Right hindlimb (tissue), 1 donor: ENCODE measurements at places on chromosomes 5 and 9.
A peak's percentile ranks its signal among the peaks of the same experiment; 100 is the strongest.

GRCh38 chr9:18106006-18106560, 367.9 kb upstream of the ADAMTSL1 start:
- no peak for DNase-seq

DNA sequence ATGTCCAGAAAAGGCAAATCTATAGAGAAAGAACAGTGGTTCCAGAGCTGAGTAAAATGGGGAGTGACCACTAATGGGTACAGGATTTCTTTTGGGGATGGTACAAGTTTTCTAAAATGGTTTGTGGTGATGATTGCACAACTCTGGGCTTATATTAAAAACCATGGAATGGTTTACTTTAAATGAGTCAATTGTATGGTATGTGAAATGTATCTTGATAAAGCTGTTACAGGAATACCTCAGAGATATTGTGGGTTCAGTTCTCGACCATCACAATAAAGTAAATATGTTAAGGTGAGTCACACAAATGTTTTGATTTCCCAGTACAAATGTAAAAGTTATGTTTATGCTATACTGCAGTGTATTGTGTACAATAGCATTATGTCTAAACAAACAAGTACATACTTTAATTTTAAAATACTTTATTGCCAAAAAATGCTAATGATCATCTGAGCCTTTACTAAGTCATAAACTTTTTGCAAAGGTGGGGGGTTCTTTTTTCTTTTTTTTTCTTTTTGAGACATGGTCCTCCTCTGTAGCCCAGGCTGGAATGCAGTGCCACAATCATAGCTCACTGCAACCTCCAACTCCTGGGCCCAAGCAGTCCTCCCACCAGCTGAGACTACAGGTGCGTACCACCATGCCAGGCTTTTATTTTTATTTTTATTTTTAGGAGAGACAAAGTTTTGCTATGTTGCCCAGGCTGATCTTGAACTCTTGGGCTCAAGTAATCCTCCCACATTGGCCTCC, 65.9 kb downstream of the SHOC1 start:
- DNase-seq, result no peak

DNA sequence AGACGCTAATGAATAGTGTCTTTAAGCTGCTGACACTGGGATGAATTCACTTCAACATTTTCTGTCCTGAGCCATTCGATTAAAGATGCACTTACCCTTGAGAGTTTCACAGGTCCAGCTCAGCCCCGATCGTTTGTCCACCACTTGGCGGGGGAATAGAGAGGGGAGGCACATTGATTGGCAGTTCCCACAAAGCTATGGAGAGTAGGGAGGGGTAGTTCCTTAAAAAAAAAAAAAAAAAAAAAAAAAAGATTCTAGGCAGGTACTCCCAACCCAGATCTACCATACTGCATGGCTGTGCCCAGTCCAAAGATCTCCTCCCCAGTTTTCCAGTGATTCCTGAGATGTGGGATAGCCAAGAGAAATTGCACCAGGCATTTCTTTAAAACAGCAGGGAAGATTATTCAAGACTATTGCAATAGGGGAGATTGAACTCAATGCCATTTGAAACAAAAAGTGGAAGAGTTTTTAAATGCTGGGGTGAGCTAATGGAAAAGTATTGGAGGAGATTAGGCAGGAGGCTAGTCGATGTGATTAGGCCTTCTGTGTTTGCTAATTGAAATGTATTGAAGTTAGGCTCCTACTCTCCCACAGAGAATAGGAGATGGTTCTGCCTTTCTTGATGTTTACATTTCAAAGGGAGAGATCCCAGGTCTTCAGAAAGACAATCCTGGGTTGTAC, 2217.4 kb upstream of the WWC1 start:
- no peak for DNase-seq

GRCh38 chr9:104971511-104971910, 43.6 kb upstream of the ABCA1 start:
- DNase-seq, result no peak

DNA sequence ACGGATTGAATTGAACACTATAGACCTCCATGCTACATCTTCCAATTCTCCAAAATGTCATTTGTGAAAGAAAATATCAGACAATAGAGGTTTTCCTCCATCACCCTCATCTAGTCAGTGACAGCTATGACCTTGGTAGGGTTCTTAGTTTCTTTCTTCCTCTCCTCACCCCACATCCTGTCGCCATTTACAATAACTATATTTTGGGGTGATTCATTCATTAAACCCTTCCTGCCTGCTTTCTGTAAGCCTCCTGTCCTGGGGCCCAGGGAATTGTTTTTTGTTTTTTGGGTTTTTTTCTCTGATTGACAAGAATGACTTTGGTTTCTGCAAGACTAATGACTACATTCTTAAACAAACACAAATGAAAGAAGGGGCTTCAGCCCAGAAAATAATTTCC, 82.6 kb downstream of the PRELID2 start:
- no peak for DNase-seq

- no peak for DNase-seq
Observed at GRCh38 chr9:33820231-33820745, 3.3 kb downstream of the UBE2R2 start.

GRCh38 chr5:90530736-90531487, 1.5 kb upstream of the LYSMD3 start:
- no peak for DNase-seq

DNA sequence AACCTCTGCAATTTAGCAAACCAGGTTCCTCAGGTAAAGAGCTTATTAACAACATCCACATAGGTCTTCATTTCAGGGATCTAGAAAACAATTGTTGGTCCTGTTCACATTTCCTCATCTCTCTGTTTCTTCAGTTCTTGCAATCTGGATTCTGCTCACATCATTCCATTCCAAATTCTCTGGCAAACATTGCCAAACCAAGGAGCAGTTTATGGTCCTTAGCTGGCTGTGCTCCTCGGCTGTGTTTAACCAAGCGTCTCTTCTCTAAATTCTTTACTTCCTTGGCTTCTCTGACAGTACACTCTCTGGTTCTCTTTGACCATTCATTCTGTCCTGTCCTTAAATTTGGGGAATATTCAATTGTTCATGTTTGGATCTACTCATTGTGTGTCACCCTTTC, 65.8 kb upstream of the RANBP3L start:
- no peak for DNase-seq

DNA sequence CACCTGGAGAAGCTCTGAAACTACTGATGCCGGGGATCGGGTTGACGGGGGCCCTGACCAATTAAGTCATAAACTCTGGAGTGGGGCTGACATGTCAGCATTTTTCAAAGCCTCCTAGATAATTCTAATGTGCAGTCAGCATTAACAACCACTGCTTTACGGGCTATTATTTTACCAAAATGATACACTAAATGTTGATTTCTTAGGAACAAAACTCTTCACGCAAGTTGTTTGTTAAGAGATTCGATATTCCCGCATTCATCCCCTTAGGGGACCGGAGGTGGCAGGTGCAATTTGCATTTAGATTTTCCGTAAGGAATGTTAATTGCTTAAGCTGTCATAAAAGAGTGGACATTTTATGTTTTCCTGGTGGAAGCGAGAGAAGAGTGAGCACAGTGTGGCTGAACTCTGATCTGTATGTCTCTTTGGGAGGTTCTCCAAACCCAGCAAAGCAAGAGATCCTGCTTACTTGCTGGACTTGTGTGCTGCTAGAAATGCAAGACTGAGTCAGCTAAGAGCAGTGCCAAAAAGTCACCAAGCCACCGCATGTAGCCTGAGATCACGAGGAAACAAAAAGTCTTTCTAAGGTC, 77.6 kb downstream of the UGCG start:
- no peak for DNase-seq

DNA sequence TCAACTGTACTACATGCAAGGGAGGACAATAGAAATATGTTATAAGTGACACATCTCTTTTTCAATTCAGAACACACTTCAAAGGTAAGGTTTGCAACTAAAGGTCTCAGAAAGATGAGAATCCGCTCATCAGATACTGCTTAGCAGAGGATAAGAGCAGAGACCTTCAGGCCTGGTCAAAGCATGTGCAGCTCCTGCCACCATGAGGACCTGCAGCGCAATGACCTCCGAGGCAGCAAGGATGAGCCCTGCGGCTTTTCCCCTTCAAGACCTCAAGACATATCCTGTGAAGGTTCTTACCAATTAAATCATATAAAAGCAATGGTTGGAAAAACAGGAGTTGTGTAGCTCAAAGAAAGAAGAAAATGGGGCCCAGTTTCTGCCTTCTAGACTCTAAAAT, 135.8 kb downstream of the TRIM36 start:
- peak; percentile 25 for DNase-seq

DNA sequence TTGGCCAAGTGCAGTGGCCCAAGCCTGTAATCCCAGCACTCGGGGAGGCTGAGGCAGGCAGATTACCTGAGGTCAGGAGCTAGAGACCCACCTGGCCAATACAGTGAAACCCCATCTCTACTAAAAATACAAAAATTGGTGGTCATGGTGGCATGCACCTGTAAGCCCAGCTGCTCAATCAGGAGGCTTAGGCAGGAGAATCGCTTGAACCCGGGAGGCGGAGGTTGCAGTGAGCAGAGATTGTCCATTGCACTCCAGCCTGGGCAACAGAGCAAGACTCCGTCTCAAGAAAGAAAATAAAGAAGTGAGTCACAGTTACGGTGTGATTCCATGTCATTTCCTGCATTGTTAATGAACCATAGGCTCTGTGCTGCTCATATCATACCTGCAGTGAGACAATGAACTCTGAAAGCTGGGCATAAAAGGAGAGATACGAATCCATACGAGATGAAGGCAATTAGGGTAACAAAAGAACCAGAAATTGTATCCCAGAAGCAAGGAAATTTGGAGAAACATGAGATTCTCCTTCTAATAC, 44.6 kb downstream of the TIMD4 start:
- no peak for DNase-seq

GRCh38 chr9:37337301-37337890, 85.1 kb upstream of the GRHPR start:
- DNase-seq, result no peak

DNA sequence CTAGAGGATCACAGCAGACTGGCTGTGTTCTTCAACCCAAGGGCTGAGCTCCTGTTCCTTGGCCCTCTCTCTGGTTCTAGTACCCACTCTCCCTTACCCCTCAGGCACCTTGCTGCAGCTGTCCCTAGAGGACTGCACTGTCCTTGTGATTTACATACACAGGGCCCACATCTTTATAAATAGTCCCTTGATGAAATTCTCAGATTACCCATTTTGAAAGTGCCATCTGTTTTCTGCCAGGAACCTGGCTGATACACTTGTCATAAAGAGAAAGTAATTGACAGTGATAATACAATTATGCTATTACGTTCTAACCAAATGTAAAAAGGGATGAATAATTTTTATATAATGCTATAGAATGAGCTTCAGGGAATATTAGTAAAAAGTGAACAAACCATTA, 16.5 kb upstream of the SPARC start:
- no peak for DNase-seq

GRCh38 chr9:81119591-81119990, 569.8 kb downstream of the TLE1 start:
- DNase-seq, result no peak

- no peak for DNase-seq
Observed at GRCh38 chr5:98454904-98455303, 318.6 kb upstream of the RGMB start.

DNA sequence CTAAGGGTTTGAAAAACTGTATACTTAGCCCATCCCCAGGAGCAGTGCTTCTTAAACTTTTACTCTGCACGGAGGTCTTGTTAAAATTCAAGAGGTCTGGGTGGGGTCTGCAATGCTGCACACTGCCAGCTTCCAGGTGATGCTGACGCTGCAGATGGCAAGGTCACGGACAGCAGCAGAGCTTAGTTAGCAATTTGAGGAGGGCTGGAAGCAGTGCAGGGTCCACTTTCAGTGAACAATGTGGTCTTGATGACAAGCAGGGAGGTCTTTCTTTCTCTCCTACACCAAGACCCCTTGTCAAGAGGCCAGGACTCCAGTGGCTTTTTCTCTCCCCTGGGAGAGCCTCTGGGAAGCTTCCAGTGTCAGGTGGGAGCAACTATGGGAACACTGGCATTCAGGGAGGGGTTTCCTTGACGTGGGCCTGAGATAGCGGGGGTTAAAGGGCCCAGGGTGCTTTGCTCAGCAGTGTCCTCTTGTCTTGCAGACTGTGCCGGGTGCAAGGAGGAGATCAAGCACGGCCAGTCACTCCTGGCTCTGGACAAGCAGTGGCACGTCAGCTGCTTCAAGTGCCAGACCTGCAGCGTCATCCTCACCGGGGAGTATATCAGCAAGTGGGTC, 65.0 kb upstream of the AFAP1L1 start:
- DNase-seq, result no peak

- no peak for DNase-seq
Observed at GRCh38 chr5:108266242-108266641, 115.7 kb downstream of the FBXL17 start.

- no peak for DNase-seq
Observed at GRCh38 chr9:135963338-135963737, 2.2 kb upstream of the UBAC1 start.

DNA sequence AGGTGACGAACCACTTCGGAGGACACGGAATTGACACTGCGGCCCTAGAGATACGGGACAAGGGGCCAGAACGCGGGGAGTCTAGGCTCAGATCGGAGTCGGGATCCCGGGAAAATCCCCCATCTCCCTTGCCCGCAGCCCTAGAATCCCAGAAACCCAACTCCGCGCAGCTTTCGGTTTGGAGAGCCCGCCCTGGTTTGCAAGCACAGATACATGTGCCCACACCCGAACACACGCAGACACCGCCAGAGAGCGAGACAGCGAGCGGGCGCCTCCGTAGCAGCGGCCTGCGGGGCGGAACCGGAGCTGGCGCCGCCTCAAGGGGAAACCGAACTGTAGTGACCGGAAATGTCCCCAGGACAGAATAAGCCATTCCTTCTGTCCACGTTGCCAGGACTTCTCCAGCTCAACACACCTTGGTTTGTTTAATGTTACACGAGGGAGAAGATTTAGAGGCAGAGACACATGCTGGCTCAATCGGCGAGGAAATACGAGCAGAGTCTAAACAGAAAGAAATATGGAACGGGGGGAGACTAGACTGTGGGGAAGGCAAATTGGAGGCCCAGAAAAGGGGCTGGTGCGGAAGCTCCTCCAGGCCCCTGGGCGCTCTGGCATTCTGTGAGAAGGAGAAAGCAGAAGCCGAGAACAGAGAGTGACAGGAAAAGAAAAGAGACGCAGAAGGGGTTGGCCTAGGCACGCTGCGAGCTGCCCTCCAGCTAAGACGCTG, 2.9 kb upstream of the PAX5 start:
- DNase-seq, result peak; percentile 53

- DNase-seq, result no peak
Observed at GRCh38 chr5:58077416-58077815, 382.5 kb downstream of the PLK2 start.

- no peak for DNase-seq
Observed at GRCh38 chr9:114366334-114367128, 21.3 kb downstream of the AKNA start.

DNA sequence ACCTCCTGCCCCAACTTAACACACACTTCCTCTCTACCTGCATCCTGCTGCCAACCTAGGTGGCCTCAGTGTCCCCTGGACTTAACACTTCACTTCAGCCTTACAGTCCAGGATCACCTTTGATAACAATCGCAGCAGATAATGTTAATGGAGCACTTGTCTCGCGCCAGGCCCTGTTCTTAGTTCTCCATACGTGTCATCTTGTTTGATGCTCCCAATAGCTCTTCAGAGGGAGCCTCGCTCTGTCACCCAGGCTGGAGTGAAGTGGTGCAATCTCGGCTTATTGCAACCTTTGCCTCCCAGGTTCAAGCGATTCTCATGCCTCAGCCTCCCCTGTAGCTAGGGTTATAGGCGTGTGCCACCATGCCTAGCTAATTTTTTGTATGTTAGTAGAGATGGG, 62.7 kb upstream of the SHB start:
- DNase-seq, result no peak

- DNase-seq, result no peak
Observed at GRCh38 chr5:101942321-101942882, 353.7 kb downstream of the SLCO4C1 start.
